ENCODE measurements at places on chromosomes 5 and 9.

- no peak for DNase-seq
Measured at GRCh38 chr5:107247427-107247826, 423.3 kb downstream of the EFNA5 start.

GRCh38 chr5:163460562-163461171 lies at the start of gene HMMR:
Gene HMMR (plus strand): TSS chr5:163460632. CDS start chr5:163460693, 61 bp downstream.
- DNase-seq: no peak

- no peak for DNase-seq
Measured at GRCh38 chr9:20403346-20403745, 219.0 kb downstream of the MLLT3 start.

GRCh38 chr5:132019857-132020555 lies 8.5 kb upstream of the ACSL6 start:
- no peak for DNase-seq

- no peak for DNase-seq
Measured at GRCh38 chr5:133694181-133694831, 82.0 kb upstream of the FSTL4 start.

DNA sequence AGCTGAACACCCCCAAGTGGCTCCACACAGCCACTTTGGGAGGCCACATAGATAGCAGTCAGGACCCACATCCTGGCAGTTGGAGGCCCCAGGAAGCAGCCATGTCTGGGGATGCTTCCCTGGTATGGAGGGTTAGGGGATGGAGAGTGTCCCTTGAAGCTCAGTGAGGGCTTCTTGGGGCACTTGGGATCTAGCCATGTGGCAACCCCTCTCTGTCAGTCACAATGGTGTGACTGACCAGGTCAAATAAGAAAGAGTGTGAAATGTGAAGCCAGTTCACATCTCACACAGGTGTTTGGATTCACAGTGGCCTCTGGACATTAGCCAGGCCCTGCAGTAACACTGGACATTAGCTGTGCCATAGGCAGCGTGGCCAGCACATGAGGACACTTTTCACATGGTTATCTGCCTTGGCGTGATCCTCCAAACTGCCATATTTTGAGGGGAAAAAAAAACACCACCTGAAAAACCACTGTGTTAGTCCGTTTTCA lies 53.9 kb upstream of the IL17B start:
- DNase-seq: no peak

DNA sequence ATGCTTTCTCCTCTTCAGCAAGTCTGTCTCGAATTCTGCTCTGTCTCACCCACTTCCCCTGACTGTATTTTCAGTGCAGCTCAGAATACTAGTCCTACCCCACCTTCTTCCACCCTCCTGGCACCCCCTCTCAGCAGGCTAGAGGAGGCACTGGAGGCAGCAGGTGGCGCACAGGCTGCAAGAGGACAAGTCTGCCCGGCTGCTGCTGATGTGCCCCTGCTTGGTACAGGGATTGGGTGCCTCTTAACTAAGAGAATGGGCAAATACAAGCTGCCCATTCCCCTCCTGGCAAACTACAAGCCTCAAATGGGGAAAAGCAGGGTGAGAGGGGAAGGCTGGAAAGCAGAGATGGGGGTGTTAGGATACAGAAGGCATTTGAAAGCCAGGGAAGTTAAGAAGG lies 5.1 kb downstream of the TLN1 start:
- DNase-seq: no peak

- no peak for DNase-seq
Measured at GRCh38 chr5:143836161-143836725, 24.3 kb downstream of the HMHB1 start.

DNA sequence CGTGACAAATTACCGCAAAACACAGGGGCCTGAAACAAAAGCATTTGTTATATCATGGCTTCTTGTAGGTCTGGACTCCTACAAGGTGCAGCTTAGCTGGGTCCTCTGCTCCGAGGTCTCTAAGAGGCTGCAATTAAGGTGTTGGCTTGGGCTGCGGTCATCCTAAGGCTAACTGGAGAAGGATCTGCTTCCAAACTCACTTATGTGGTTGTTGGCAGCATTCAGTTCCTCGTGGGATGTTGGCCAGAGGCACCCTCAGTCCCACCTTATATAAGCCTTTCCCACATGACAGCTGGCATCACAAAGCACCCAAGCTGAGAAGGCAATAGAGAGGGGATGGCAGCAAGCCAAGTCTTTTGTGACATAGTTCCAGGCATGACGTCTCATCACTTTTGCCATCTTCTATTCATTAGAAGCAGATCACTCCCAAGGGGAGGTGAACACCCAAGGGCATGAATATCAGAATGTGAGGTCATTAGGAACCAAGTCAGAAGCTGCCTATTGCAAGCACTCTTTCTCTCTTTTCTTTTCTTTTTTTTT lies 47.9 kb upstream of the ZBTB43 start:
- DNase-seq: no peak

- no peak for DNase-seq
Measured at GRCh38 chr5:110460837-110461236, 265.6 kb downstream of the TMEM232 start.
